ENCODE measurements at places on chromosomes 5 and 9. TPM values are rescaled to one million over a fixed set of nuclear protein-coding genes. Genes with fewer than 3 reads are reported as not detected.

The SLC36A3 gene
- not detected for total RNA-seq

The C9orf50 gene
- not detected for total RNA-seq

The PITX1 gene
- total RNA-seq = 64.9 TPM

The MEIKIN gene
- total RNA-seq = not detected

The SLC45A2 gene
- total RNA-seq = 1.4 TPM

The GBGT1 gene
- total RNA-seq = 15.5 TPM
